Stimulated activated memory B cell treated with anti-CD40 and anti-IgM and Interleukin-4, amounts not matched to agents 10 μg/mL and 1 μg/mL and 100 μg/mL, for 72 hours (primary cell): ENCODE measurements at places on chromosomes 3 and 15.

- no peak overlapping the region for H3K27ac ChIP-seq
- ATAC-seq, result no peak
- no peaks in the 10 kb centered on the region for H3K4me1 ChIP-seq
Measured at GRCh38 chr15:47466357-47466756, 250.9 kb upstream of the SEMA6D start.

- no peaks in the 10 kb centered on the region for H3K36me3 ChIP-seq
- H3K27me3 ChIP-seq, result no peaks in the 10 kb centered on the region
- H3K4me3 ChIP-seq, result no peak overlapping the region
- no peak overlapping the region for H3K27ac ChIP-seq
- no peak for ATAC-seq
Measured at GRCh38 chr3:24405057-24405456, 89.6 kb downstream of the THRB start.

- ATAC-seq, result no peak
- no peak overlapping the region for H3K4me3 ChIP-seq
- H3K27me3 ChIP-seq, result peaks cover 33% of the 10 kb centered on the region
- no peaks in the 10 kb centered on the region for H3K4me1 ChIP-seq
Measured at GRCh38 chr3:131619821-131620220, 117.0 kb upstream of the MRPL3 start.

DNA sequence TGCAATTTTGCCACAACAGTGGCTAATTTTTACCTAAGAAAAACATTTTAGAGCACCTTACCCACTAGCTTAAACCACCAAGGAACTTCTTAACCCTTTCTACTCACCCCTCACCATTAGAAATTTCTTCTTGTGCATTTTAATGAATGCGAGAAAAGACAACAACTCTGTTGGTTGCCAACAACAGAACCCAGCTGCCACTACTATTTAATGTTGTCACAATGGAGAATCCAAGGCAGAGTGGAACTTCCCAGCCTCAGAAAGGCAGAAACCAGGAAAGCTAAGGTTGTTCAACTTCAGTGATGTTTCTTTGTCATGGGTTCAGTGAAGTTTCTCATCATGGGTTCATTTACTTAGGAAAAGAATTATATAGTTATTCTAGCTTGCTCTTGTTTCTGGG, 325.2 kb upstream of the ARL6 start:
- H3K27me3 ChIP-seq, result no peaks in the 10 kb centered on the region
- no peak overlapping the region for H3K27ac ChIP-seq
- no peak overlapping the region for H3K4me3 ChIP-seq
- H3K4me1 ChIP-seq, result no peaks in the 10 kb centered on the region
- no peaks in the 10 kb centered on the region for H3K36me3 ChIP-seq

DNA sequence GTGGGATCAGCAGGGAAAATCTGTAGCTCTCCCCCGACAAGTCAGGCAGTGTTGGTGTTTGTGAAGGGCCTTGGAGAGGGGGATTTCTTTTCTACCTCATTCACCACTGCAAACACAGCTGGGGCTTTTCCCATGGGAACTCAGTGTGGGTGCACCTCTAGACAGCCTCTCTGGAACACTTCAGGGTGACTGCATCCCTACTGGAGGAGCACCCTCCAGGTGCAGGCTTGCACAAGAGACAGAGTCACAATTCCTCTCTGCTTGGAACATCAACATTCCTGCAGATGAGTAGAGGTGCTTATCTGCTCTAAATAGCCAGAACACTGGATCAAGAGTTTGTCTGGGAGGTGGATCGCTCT, 72.7 kb upstream of the AKAP13 start:
- H3K4me1 ChIP-seq, result peaks cover 68% of the 10 kb centered on the region
- no peaks in the 10 kb centered on the region for H3K27me3 ChIP-seq
- H3K27ac ChIP-seq, result peak overlapping the region; percentile 58
- H3K36me3 ChIP-seq, result no peaks in the 10 kb centered on the region

DNA sequence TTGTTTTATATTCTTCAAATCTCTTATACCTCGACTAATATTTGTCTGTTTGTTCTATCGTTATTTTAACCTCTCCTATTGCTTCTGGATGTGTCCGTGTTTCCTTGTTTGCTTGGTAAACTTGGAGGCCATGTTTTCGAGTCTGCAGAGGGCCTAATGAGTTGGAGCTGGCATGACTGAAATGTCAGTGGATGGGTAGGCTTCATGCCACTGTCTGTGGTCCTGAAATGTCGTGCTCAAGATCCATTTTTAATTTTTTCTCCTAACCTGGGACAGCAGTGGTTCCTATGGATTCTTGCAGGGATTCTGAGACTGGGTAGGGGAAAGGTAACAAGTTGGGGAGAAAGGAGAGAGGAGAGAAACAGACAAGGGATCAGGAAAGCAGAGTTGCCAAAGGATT, 18.8 kb upstream of the GASK1A start:
- no peak for ATAC-seq
- no peaks in the 10 kb centered on the region for H3K36me3 ChIP-seq
- H3K27ac ChIP-seq, result no peak overlapping the region
- H3K4me3 ChIP-seq, result no peak overlapping the region

DNA sequence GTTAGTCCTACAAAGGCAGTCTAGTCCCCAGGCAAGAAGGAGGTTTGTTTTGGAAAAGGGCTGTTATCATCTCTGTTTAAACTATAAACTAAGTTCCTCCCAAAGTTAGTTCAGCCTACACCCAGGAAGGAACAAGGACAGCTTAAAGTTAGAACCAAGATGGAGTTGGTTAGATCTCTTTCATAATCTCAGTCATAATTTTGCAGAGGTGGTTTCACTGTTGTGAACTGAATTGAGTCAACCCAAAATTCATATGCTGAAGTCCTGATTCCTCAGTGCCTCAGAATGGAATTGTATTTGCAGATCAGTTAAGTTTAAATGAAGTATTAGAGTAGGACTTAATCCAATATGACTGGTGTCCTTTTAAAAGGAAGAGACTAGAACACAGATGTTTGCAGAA, 101.0 kb upstream of the C3orf80 start:
- ATAC-seq, result no peak
- H3K4me1 ChIP-seq, result peaks cover under 1% of the 10 kb centered on the region
- H3K27me3 ChIP-seq, result no peaks in the 10 kb centered on the region
- H3K27ac ChIP-seq, result no peak overlapping the region
- no peak overlapping the region for H3K4me3 ChIP-seq

- no peaks in the 10 kb centered on the region for H3K27me3 ChIP-seq
- no peak for ATAC-seq
- no peaks in the 10 kb centered on the region for H3K36me3 ChIP-seq
- H3K27ac ChIP-seq, result no peak overlapping the region
- H3K4me3 ChIP-seq, result no peak overlapping the region
Measured at GRCh38 chr15:27408428-27408827, 437.4 kb downstream of the GABRG3 start.
